ENCODE measurements at places on chromosomes 3 and 15.

DNA sequence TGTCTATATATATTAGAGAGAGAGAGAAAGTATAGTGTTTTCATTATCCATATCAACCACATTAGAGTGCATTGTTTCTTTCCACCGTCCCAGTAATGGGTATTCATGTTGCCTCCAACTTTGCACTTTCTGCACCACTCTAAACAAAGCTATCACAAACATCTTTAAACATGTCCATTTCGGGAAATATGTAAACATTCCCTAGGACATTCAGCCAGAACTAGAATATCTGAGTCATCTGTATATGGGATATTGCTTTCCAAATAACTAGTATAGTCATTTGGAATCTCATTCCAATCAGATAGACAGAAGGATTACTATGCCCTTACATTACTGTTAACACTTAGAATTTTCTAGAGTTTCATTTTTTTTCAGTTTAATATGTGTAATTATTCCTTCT lies 914.9 kb upstream of the EPHA6 start:
- DNase-seq = no peak

DNA sequence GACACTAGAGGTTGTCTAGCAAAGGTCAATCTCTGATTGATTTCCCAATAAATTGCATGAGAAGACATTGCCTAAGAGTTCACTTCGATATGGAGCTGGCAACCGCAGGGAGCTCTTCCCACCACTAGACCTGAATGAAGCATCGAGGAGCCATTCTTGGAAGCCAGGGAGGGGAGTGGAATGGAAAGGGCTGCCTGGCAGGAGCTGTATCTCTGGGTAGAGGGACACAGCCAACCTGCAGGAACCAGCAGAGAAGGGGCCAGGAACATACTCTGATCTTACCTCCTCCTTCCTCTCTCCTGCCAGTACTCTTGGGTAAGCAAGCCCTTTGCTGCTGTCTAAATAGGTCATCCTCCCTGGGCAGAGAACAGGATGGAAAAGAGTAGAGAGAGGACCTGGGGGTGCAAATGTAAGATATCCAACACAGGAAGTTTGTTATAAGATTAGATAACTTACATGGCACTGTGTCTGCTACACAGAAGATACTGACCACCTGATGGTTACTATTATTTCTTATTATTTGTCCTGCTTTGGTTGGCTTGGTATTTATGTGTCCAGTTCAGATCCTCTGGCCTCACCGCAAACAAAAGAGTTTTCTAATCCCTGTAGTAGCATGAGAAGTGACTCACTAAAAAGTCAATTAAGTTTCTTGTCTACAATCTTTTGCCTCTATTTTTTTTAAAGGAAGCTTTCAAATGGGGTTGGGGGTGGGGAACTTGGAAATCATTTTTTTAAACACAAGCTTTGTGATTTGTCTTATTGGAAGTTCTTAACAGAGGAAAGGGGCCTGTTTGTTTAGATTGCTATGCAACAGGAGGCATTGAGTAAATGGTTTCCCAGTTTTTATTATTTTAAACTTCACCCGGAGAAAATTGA lies 156.7 kb upstream of the TSC22D2 start:
- DNase-seq = no peak

DNA sequence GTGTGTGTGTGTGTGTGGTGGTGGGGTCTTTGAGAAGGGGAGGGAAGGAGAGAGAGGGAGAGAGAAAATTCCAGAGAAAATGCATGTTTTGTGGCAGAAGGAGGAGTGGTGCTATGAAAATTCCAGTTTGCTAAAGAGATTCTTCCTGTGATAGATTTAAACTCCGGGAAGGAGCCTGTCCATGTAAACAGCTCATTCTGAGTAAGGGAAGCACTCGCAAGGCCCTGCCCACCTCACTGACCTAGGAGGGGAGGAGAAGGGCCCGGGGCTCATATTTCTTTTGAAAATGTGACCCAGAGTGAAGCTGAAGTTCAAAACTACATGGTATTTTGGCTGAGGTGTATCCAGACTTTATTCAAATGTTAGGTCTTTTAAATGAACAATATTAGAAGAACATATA lies 41.3 kb downstream of the ADAMTSL3 start:
- DNase-seq = no peak

GRCh38 chr3:170560717-170561382 lies 25.0 kb downstream of the SLC7A14 start:
- DNase-seq = no peak

- DNase-seq = no peak
Observed at GRCh38 chr15:96412045-96412905, 81.8 kb downstream of the NR2F2 start.

- no peak for DNase-seq
Observed at GRCh38 chr3:177948716-177949425, 587.4 kb upstream of the KCNMB2 start.

DNA sequence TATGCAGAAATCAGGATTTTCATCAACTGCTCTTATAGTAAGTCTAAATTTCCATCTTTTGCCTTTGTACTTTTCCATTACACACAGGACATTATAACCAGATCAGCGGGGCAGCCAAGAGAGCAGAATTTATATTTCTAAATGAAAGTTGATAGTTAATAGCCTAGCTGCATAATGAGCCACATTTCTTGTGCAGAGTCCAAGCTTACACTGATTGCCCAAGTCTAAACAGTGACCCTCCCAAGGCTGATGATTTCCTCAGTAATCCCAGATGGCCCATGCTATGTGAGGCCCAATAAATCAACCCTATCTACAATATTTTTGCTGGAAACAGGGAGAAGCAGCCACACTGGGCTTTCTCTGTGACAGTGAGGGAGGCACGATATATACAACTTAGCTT lies 475.8 kb upstream of the KCNMB2 start:
- no peak for DNase-seq

DNA sequence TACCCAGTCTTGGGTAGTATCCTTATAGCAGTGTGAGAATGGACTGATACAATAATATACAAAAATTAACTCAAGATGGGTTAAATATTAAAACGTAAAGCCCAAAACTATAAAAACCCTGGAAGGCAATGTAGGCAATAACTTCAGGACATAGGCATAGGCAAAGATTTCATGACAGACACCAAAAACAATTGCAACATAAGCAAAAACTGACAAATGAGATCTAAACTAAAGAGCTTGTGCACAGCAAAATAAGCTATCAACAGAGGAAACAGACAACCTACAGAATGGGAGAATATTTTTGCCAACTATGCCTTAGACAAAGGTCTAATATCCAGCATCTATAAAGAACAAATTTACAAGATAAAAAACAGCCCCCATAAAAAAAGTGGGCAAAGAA lies 204.8 kb upstream of the CCDC54 start:
- no peak for DNase-seq

DNA sequence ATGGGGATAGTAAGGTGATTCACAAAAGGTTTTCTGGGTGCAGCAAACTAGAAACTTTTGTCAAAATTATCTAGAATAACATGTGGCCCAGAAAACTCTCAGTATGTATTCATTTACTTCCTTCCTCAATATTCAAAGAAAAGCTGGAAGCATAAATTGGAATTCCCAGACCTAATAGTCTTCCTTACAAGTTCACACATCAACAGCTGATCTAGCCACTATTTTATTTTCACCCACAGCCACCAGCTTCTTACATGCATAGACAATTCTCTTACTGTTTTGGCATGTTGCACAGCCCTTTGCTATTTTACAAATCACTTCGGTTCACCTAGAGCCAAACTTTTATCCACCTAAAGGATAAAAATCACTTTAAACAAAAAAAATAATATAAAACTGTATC lies 647.8 kb upstream of the CCDC54 start:
- DNase-seq = no peak

Data from activated CD8-positive, alpha-beta memory T cell treated with anti-CD3 and anti-CD28 coated beads for 24 hours (primary cell).